ENCODE measurements at places on chromosomes 7 and 10. TPM values are rescaled to one million over a fixed set of nuclear protein-coding genes. Genes with fewer than 3 reads are reported as not detected.

- no peak for DNase-seq
Observed at GRCh38 chr10:48465860-48466521, 138.9 kb downstream of the ARHGAP22 start.

The TLX1 gene
- total RNA-seq, result not detected

DNA sequence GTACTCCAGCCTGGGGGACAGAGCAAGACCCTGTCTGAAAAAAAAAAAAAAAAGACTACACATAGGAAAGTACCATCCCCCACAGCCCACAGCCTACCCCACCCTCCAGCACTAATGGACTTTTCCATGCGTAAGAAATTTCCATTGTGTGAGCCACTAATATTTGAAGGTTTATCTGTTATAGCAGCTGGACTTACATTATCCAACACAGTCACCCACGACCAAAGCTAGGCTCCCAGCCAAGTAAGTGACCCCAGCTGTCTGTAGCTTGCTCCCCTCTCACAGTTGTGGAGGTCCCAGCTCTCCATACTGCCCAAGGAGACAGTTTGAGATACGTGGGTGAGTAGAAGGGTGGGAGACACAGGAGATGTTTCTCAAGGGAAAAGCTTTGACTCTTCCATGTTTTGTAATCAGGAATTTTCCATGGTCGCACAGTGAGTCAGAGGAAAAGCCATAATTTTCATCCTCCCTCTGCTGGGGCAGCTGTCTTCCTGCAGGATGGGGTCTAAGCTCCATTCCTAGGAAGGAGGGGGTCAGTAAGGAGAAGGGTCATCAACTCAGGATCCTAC lies 57.4 kb downstream of the CAV1 start:
- peak; percentile 56 for DNase-seq

The RAB11FIP2 gene
- total RNA-seq, result 8.2 TPM
